ENCODE measurements at places on chromosomes 6 and 20. TPM values are rescaled to one million over a fixed set of nuclear protein-coding genes. Genes with fewer than 3 reads are reported as not detected.

GRCh38 chr6:158571826-158572652, 12.1 kb downstream of the TMEM181 start:
- no peaks in the 10 kb centered on the region for H3K27me3 ChIP-seq
- DNase-seq, result no peak
- H3K27ac ChIP-seq, result no peak overlapping the region
- no peak overlapping the region for H3K4me3 ChIP-seq

DNA sequence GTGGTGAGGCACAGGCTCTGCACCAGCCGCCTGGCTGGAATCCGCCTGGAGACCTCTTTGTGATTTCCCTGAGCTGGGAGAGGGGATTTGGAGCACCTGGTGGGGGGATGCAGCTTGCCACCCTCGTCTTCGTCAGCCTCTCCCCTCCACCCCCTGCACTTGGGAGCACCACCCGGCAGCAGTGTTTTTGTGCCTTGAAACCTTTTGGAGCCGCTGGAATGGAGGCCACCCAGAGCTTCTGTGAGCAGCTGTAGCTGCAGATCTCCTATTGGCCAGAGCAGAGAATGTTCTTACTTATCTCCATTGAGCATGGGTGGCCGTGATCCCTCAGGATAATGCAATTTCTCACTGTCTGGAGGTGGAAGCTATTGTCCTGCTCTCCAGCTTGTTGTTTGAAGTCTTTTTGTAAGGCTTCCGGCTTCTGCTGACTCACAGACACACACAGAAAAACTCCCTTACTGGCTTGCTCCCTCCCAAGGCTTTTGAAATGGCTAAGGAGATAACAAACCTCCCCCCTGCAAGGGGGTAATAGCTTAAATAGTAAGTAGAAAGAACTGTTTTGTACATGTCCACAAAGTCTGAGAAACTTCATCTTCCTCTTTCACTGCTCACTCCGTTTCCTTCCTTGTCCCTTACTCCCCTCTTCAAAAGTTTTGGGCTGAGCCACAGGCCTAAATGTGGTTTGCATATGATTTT, 271.2 kb downstream of the PRL start:
- DNase-seq, result no peak
- H3K4me3 ChIP-seq, result no peak overlapping the region
- H3K27ac ChIP-seq, result no peak overlapping the region
- no peaks in the 10 kb centered on the region for H3K27me3 ChIP-seq
- H3K4me1 ChIP-seq, result peaks cover 39% of the 10 kb centered on the region
- no peaks in the 10 kb centered on the region for H3K36me3 ChIP-seq

The RFX6 gene
- total RNA-seq, result not detected

- H3K4me3 ChIP-seq, result no peak overlapping the region
- no peak overlapping the region for H3K27ac ChIP-seq
- no peaks in the 10 kb centered on the region for H3K4me1 ChIP-seq
- no peaks in the 10 kb centered on the region for H3K27me3 ChIP-seq
- DNase-seq, result no peak
- H3K36me3 ChIP-seq, result no peaks in the 10 kb centered on the region
These were observed 889.5 kb downstream of the EYS start for GRCh38 chr6:64817525-64817924.

DNA sequence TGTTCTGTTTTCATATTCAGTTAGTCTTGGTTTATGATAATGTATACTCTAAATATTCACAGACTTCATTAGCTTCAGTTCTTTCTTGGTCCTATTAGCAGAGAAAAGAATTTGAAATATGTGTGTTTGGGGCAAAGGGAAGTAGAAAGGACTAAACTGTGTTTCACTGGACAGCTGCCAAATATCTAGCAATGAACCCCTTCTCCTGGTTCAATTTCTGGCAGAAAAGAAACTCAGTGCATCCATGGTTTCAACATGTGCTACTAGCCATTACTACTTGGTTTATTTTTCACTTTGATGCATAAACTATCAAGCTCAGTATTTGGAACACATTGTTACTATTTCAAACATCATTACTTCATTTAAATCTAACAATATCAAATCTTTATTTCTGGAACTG, 43.6 kb downstream of the FBXL4 start:
- H3K4me3 ChIP-seq, result no peak overlapping the region
- no peaks in the 10 kb centered on the region for H3K4me1 ChIP-seq
- no peaks in the 10 kb centered on the region for H3K27me3 ChIP-seq
- H3K36me3 ChIP-seq, result peaks cover 63% of the 10 kb centered on the region
- DNase-seq, result no peak

DNA sequence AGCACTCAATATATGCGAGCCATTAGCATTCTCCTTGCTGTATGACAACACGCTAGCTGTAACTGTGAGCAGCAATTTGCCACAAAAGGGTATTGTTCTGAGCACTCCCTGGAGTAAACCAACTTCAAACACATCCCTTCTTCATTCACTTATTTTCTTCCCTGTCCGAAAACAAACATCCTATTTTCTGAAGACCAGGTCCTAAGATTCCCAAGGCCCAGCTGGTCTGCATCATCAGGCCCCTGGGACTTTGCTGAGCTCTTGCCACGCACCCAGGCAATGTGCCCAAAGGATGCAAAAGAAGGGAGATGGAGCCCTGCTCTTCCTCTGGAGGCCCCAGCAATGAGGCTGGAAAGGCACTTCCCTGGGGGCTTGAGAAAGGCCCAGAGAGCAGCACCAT, 118.1 kb downstream of the PREX1 start:
- H3K4me1 ChIP-seq, result peaks cover 11% of the 10 kb centered on the region
- H3K4me3 ChIP-seq, result no peak overlapping the region
- no peak for DNase-seq
- no peaks in the 10 kb centered on the region for H3K27me3 ChIP-seq
- H3K27ac ChIP-seq, result no peak overlapping the region

DNA sequence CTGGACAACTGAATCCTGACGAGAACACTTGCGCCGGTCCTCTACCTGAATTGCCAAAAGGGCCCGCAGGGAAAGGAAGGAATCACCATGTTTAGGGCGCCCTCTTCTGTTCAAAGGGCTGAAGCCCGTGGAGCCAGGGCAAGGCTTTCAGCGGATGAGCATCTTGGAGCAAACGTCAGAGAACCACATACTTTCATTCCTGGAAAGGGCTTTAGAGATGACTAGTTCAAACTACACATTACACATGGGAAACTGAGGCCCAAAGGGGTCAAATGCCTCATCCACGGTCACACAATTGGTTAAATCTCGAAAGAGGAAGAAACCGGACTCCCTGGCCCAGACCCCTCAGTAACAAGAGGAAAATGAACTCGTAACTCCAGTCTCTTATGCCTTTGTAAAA, 11.5 kb upstream of the ZNF133 start:
- H3K36me3 ChIP-seq, result no peaks in the 10 kb centered on the region
- DNase-seq, result peak; percentile 75
- no peaks in the 10 kb centered on the region for H3K4me1 ChIP-seq
- H3K27ac ChIP-seq, result no peak overlapping the region
- peaks cover 17% of the 10 kb centered on the region for H3K27me3 ChIP-seq

DNA sequence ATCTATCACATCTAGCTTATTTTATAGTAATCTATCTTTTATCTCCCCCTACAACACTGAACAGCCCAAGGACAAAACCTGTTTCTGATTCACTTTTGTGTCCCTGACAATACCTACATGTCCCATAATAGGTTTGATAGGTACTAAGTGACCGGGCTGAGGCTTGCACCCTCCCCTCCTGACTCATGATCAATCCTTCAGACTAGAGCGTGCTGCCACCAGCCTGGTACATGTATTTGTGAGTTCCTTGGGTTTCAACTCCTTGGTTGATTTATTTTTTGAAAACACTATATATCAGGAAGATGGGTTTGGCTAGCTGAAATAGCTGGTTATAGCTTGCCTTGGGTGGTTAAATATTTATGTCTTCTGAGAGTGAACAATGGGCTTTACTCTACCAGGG, 41.6 kb upstream of the RAB23 start:
- peak overlapping the region; percentile 31 for H3K27ac ChIP-seq
- no peak for DNase-seq
- H3K4me1 ChIP-seq, result peaks cover 35% of the 10 kb centered on the region
- H3K36me3 ChIP-seq, result no peaks in the 10 kb centered on the region

The GSTA1 gene
- total RNA-seq, result not detected

The MRAP2 gene
- 2.2 TPM for total RNA-seq

The SMPDL3A gene
- 11.1 TPM for total RNA-seq

The SLC26A8 gene
- 1.1 TPM for total RNA-seq

The GABRR1 gene
- not detected for total RNA-seq

DNA sequence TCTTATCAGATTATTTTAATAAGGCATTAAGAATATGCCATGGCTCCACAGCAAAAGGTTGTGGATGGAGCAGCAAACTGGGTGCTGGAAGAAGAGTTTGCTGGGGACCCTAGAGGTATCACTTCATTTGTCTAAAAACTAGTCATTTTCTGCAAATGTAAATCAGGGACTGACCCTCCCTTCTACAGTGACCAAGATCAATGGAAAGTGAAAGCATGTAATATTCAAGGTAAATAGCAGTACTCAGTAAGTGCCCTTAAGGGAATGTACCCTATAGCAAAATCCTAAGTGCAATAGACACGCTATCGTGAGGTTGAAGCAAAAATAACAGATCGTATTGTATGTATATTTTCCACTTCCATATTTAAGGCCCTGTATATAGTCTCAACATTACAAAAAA, 38.7 kb downstream of the TRDN start:
- H3K27me3 ChIP-seq, result no peaks in the 10 kb centered on the region
- H3K27ac ChIP-seq, result no peak overlapping the region
- no peak overlapping the region for H3K4me3 ChIP-seq
- no peaks in the 10 kb centered on the region for H3K4me1 ChIP-seq
- no peaks in the 10 kb centered on the region for H3K36me3 ChIP-seq

DNA sequence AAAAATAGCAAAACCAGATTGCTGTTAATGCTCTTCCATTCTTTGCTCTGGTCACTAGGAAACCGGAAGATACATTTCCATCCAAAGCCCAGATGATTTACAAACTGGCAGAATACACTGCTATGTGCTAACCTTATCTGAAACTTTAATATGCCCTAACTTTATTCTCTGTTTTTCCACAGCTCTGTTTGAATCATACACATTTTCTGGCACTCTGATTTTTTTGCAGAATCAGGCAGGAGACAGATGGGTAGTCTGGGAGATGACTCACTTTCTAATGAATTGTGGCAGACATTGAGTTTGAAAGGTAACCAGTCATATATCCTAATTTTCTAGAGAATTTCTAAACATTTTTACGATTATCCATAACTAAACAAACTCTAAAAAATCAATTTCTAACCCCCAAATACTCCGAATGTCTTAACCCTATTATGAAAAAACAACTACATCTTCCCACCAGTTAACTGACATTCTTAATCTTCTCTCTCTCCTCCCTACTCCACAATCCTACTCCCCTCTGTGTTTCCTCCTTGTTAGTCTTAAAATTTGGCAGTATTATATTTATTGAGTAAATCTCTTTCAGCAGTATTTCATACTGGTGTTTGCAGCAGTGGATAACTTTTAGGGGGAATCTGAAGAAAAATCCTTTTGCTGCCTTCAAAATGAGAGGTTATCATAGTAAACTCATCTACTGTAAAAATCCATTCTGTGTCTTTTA, 63.5 kb downstream of the MAN1A1 start:
- H3K4me3 ChIP-seq, result no peak overlapping the region
- H3K27me3 ChIP-seq, result no peaks in the 10 kb centered on the region
- no peak for DNase-seq
- no peaks in the 10 kb centered on the region for H3K36me3 ChIP-seq

GRCh38 chr6:1336246-1336843, 24.4 kb downstream of the FOXQ1 start:
- H3K4me1 ChIP-seq, result no peaks in the 10 kb centered on the region
- H3K27ac ChIP-seq, result no peak overlapping the region
- no peak for DNase-seq
- no peaks in the 10 kb centered on the region for H3K27me3 ChIP-seq

The MYLK4 gene
- 0.42 TPM for total RNA-seq

- H3K4me3 ChIP-seq, result no peak overlapping the region
- no peaks in the 10 kb centered on the region for H3K36me3 ChIP-seq
- no peak for DNase-seq
- H3K27ac ChIP-seq, result no peak overlapping the region
- no peaks in the 10 kb centered on the region for H3K4me1 ChIP-seq
These were observed 875.9 kb downstream of the HACE1 start for GRCh38 chr6:103983860-103984259.

- DNase-seq, result no peak
- H3K36me3 ChIP-seq, result no peaks in the 10 kb centered on the region
- H3K27me3 ChIP-seq, result no peaks in the 10 kb centered on the region
- peaks cover 12% of the 10 kb centered on the region for H3K4me1 ChIP-seq
These were observed 4.5 kb downstream of the RIPOR2 start for GRCh38 chr6:24931296-24931695.

The PTK6 gene
- 0.21 TPM for total RNA-seq

The DEFB124 gene
- not detected for total RNA-seq

DNA sequence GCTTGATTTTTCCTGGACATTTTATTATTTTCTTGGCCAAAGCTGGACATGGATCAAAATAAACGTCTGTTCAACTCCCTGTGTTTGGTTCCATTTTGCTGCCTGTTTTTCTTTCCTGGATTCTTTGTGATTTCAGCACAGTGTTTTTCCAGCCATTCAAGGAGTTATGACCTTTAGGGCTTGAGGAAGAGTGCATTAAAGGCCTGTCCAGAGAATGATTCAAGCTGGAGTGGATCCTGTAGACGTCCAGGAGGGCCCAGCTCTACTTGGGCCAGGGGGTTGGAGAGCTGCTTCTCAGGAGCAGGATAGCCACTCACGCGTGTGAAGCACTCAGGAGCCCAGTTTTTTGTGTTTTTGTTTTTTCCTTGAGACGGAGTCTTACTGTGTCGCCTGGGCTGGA, 56.5 kb upstream of the IER3 start:
- no peak overlapping the region for H3K27ac ChIP-seq
- no peaks in the 10 kb centered on the region for H3K27me3 ChIP-seq
- DNase-seq, result no peak
- no peaks in the 10 kb centered on the region for H3K36me3 ChIP-seq
- no peak overlapping the region for H3K4me3 ChIP-seq

The PSORS1C2 gene
- total RNA-seq, result not detected

The NOL7 gene
- total RNA-seq, result 142 TPM

The FUT9 gene
- total RNA-seq, result not detected

DNA sequence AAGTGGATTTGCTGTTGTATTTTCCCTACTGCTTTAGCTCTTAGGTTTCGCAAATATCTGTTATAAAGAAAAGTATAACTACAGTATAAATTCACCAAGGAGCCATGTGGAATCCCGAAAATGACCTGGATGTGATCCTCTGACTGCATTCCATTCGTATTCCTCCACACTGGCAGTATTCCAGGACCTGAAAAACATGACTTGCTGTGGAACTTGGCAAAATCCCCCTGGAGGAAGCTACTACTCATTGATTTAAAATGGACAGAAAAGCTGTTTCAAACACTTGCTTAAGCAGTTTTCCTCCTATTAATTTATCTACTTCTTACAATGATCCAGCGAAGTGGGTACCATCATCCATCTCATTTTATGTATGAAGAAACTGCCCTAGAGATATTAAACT, 13.3 kb upstream of the ENPP5 start:
- H3K4me1 ChIP-seq, result no peaks in the 10 kb centered on the region
- DNase-seq, result peak; percentile 35
- no peak overlapping the region for H3K4me3 ChIP-seq
- H3K27ac ChIP-seq, result no peak overlapping the region

All from tibial nerve (tissue), 4 donors.